Kidney epithelial cell (primary cell): ENCODE measurements at places on chromosomes 5 and 9. TPM values are rescaled to one million over a fixed set of nuclear protein-coding genes. Genes with fewer than 3 reads are reported as not detected.

DNA sequence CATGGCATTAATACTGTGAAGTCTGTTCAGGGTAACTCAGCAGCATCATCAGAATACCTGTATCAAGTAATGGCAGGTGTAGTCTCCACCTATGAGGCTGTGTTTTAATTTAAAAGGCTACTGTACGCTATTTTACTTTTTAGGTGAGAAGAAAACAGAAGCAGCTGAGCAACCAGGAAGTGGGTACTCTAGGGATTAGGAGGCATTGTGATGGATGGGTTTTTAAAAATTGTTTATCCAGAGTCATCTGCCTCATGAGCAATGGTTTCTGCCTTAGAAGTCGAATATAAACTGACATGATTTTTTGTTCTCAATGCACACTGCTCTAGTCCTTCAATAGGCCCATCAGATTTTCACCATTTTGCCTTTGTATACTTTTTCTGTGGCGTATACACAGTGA is 42.6 kb downstream of the PSIP1 start:
- no peak for DNase-seq

The RNF183 gene
- not detected in 2 replicates for total RNA-seq

DNA sequence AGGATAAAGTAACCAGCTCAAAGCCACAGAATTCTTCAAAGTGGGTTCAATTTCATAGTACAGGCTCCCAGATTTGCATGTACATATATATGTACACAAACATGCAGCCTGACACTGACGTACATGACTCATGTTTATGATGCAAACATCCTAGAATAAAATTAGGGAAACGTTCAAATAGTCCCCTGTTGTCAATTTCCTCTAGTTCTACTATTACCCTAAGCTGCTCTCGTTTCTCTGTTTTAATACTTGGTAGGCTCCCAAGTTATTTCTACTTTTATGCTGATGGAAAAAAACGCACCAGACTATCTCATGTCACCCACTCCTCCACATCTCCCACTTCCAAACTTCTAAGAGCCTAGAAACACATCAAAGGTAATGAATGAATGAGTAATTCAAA is 229.7 kb downstream of the EPB41L4A start:
- DNase-seq: no peak

GRCh38 chr9:127402401-127403090 is 5.6 kb downstream of the SLC2A8 start:
- no peak for DNase-seq

The CCL21 gene
- not detected in 2 replicates for total RNA-seq

GRCh38 chr9:37126214-37126788 is 5.9 kb downstream of the ZCCHC7 start:
- DNase-seq: no peak

DNA sequence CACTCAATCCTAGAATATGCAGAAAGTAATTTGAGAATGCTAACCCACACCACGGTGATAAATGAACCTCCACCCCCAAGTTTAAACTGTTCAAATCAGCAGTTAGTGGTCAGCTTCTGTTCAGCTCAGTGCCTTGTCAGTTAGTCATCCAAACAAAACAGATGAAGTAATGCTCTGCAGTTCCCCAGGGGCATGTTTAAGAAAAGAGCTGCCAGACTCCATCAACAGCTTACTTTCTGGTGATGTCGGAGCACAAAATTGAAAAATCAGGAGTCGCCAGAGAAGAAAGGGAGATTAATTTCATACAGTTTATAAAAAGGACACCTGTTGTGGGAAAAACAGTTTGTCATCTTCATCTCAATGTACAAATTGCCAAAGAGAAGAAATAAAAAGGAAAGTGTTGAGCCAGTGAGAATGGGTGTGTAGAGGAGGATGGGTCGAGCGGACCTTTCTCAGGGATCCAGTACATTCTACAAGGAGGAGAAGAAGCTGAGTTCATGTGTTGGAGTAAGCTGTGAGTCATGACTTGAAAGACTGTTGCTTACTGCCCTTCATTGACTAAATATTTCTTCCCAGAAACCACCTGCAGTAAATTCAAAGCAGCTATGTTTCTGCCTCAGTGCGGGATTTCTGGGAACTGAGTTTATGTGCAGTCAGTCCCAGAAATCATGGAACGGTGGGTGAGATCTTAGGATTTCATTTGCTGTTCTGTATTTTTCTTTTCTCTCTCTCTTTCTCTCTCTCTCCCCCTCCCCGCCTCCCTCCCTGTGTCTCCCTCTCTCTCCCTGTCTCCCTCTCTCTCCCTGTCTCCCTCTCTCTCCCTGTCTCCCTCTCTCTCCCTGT is 13.7 kb downstream of the TRIO start:
- DNase-seq: peak; percentile 98

DNA sequence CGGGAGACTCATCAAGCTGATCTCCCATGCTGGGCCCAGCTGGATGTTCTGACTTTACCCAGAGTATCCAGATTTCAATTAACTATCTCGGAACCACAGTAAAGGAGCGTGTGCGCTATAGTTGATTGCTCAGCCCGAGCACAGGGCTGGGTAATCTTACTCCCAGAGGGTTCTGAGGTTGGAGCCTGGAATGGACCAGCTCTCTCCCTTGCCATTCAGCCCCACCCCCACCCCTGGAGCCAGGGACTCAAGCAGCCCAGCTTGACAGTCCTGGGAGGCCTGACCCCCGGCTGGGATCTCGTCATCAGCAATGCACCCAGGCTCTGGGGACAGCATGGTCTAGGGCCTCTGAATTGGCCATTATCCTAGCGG is 23.7 kb upstream of the PTGES start:
- DNase-seq: no peak

DNA sequence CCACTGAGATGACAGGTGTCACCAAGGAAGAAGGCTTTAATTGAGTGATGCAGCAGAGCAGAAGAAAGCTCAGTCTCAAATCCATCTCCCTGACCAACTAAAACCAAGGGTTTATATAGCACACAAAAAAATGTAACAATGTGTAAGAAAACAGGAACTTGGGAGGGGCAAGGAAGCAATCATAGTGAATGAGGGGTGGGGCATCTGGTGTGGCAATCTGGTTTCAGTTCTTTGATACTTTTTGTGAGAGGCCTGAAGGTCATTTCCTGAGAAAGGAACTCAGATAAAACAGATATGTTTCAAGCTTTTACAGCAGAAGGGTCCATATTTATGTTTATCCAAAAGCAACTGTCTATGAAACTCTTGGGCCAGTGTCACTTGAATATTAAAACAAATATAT is 19.7 kb downstream of the CD180 start:
- no peak for DNase-seq

DNA sequence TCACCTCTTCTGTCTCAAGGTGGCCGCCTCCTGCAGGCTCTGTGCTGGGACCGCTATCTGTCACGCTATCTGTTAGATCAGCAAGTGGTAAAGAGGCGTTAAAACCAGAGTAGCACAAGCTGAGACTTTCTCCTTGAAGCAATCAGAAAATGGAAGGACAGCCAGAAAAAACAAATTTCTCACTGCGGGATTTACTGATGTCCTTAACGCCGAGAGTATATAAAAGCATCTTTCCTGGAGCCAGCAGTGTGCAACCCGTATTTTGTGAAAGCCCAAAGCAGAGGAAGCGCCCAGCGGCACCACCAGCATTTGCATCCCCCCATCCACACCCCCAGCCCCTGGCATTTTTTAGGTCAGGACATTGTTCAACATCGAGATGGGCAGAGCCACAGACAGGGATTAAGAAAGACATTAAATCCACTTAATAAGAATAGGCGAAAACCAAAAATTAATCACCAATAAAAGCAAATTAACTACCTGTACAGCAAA is 48.6 kb downstream of the DUSP1 start:
- DNase-seq: no peak

DNA sequence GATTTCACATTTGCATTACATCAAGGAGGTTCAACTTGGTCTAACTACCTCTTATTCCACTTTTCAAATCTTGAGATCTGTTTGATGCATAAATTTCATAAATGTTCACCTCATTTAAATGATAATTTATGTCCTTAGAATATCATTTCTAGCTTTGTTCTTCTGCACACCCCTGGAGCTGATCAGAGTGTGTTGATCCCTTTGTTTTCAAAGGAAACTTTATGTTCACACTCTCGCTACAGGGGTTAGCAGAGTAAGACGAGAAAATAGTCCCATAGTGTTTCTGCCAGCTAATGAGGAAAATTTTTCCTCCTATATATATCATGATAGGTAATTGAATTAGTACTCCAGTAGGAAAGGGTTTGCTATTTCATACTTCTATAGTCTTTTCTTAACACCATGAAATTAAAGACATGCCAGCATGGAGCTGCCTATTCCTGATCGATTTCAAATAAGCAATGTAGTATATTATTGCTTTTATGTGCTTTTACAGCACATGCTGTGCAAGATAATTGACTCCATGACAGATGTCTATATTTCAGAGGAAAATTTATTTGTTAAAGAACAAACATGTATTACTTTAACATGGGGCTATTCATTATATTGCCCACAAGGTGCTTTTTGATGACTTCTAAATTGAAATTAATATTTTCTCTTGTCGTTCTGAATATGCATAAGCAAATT is 4.8 kb upstream of the PAM start:
- DNase-seq: no peak

The OR1Q1 gene
- not detected in 2 replicates for total RNA-seq

- DNase-seq: no peak
These were observed 31.5 kb downstream of the TMEM245 start for GRCh38 chr9:109088221-109088620.

The CD14 gene
- 0.29 and 1.9 TPM in 2 replicates for total RNA-seq

GRCh38 chr9:14345354-14346230 is 31.7 kb upstream of the NFIB start:
- no peak for DNase-seq

GRCh38 chr5:140293091-140293848 is 9.6 kb downstream of the PFDN1 start:
- no peak for DNase-seq

GRCh38 chr9:134366223-134367031 is 40.2 kb downstream of the RXRA start:
- DNase-seq: no peak

The PCDHA4 gene
- 0.27 and 1.2 TPM in 2 replicates for total RNA-seq

DNA sequence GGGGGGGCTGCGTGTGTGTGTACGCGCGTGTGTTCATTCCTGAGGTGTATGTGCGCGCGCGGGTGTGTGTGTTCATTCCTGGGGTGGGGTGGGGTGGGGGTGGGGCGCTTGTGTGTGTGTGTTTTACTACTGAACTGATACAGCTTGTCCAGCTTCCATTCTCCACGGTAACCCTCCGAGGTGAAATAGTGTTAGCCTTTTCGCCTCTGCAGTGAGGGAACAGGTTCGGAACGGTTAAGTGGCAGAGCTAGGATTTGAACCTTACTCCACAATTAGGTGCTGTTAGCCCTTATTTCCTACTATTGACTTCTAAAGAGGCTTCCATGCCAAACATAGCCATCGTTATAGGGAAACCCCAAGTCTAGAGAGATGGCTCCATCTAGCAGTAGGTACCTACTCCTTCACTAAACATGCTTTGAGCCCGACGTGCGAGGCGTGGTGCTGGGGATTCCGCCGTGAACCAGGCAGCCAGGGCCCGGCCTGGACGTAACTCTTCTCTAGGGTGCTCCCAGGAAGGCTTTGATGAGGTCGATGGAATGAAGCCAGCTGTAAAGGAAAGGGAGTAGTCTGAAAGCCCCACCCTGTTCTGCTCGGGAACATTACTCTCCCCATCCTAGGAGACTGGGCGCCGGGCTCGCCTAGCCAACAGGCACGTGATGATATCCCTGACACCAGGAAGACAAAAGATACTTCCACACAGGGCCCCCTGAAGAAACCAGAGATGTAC is 782 bp upstream of the SKP1 start:
- DNase-seq: no peak

- DNase-seq: no peak
These were observed 473.3 kb upstream of the ZNF608 start for GRCh38 chr5:125219710-125220109.

The C6 gene
- not detected in 2 replicates for total RNA-seq

- DNase-seq: no peak
These were observed 40.9 kb downstream of the NMUR2 start for GRCh38 chr5:152364172-152364571.

The SV2C gene
- under 0.01 and 0.04 TPM in 2 replicates for total RNA-seq

The SLC25A51 gene
- total RNA-seq: 36.8 and 53.5 TPM in 2 replicates

The PCDHA10 gene
- 0.33 and 0.68 TPM in 2 replicates for total RNA-seq

DNA sequence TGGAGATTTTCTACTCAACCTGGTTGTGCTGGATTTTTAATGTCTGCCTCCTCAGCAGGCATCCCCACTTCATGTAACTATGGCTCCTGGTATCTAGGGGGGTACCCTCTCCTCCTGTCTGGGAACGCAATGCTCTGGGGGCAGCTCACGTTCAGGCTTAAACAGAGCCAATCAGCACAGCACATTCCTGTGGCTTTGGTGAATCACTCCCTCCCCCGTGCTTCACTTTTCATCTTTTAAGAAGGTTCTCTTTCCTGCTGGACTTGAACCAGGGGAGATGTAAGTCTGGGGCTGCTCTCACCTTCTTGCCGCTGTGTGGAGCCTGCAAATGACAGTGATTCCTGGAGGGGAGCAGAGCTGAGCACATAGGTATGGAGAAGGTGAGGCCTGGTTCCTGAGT is 101.2 kb downstream of the MSX2 start:
- no peak for DNase-seq

GRCh38 chr5:77683171-77683732 is 44.7 kb upstream of the OTP start:
- DNase-seq: no peak

The SVEP1 gene
- 1.6 and 2.3 TPM in 2 replicates for total RNA-seq

The NUP188 gene
- 35.5 and 39.9 TPM in 2 replicates for total RNA-seq
